ENCODE measurements at places on chromosomes 5 and 9.

- no peak for DNase-seq
These were observed 6.1 kb downstream of the PRRC2B start for GRCh38 chr9:131399972-131400371.

DNA sequence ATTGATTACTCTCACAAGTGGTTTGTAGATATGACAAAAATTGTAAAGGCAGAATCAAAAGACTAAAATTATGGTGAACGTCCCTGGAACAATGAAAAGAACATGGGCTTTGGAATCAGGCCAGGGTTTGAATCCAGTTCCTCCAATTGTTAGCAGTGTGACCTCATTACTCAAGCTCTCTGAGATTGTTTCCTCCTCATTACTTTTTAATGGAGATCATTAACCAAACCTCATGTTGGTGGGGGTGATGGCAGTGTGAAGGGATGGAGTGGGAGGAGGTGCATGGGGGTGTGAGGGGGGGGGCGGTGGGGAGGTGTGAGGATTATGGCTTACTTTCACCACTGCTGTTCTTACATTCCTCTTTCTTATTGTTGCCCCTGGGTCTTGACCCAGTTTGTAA, 44.1 kb upstream of the FOXE1 start:
- no peak for DNase-seq

- DNase-seq, result no peak
These were observed 97.9 kb upstream of the PCSK1 start for GRCh38 chr5:96530901-96531300.

GRCh38 chr5:72363166-72363802, 43.1 kb downstream of the PTCD2 start:
- DNase-seq, result no peak

- no peak for DNase-seq
These were observed 39.4 kb upstream of the HMCN2 start for GRCh38 chr9:130226112-130226511.
